ENCODE measurements at places on chromosomes 1 and 21.
A peak's percentile ranks its signal among the peaks of the same experiment; 100 is the strongest.

GRCh38 chr1:219783605-219784235 lies 144.6 kb downstream of the SLC30A10 start:
- no peak for DNase-seq

DNA sequence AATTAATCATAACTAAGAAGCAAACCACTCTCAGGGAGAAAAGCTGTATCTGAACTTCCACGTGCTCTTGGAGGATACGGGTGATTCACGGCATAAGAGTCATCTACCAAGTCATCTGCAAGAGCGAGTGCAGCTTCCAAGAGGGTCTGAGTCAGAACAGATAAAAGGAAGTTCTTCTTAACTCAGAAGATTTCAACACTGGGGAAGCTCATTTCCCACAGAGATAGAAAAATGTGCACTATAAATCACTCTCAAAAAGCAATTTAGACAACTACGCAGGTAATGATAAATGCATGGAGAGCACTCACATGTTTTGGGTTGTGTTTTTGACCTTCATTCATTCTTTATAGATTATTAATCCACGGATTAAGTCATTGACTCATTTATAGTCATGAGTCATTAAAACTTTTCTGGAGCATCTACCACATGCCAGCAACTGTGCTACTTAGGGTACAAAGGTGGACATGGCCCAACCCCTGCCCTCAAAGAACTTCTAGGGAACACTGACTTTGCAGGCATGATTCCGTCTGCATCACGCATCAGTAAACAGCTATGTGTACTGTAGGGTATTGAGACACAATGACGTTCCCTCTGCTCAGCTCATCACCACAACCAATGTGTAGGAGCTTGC lies 20.8 kb downstream of the KCNJ15 start:
- no peak for DNase-seq

DNA sequence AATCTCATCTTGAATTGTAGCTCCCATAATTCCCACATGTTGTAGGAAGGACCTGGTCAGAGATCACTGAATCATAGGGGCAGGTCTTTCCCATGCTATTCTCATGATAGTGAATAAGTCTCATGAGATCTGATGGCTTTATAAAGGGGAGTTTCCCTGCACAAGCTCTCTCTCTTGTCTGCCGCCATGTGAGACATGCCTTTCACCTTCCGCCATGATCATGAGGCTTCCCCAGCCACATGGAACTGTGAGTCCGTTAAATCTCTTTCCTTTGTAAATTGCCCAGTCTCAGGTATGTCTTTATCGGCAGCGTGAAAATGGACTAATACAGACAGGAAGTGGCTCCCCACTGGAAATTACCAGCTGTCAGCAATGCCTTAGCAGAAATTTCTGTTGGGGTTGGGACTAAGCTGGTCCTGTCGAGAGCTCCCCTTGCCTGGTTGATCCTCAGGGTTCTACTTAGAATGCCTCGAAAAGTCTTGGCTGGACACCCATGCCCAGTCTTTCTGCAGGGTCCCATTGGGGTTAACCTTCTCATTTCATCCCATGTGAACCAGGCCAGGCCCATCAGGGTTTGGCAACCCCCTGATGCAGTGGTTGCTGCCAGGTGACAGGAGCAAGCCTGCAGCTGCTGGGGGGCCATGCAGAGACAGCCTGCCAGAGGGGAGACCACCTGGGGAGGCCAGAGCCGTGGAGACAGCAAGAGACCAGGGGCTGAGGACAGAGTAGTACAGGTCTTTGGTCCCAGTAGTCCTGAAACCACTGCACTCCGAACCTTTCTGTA lies 2.8 kb upstream of the ABCG1 start:
- no peak for DNase-seq

- DNase-seq = no peak
Observed at GRCh38 chr1:222629921-222630535, 12.1 kb downstream of the MIA3 start.

DNA sequence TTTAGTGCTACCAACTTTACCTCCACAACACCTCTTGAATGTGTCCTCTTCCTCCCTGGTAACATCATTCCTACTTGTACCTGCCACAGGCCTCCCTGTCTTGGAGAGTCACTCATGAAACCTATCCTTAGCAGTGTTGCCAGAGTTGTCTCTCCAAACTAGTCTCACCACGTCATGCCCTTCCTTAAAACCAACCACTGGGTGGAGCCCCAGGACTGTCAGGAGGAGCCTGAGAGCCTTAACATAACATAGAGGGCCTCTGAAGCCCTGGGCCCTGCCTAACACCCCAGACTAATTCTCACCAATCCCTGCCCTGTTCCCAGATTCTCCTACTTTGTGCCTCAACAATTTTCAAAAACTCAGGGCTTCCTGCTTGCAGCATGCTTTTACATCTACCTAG lies 65.3 kb downstream of the ZNF697 start:
- DNase-seq = peak; percentile 7
